ENCODE measurements at places on chromosomes 11 and 22. TPM values are rescaled to one million over a fixed set of nuclear protein-coding genes. Genes with fewer than 3 reads are reported as not detected.
A peak's percentile ranks its signal among the peaks of the same experiment; 100 is the strongest.

- DNase-seq = no peak
Observed at GRCh38 chr22:50000587-50001387, 11.8 kb downstream of the IL17REL start.

- no peak for DNase-seq
Observed at GRCh38 chr11:128840783-128841182, 26.3 kb downstream of the KCNJ1 start.

- DNase-seq = no peak
Observed at GRCh38 chr11:36088266-36088972, 144.6 kb downstream of the LDLRAD3 start.

GRCh38 chr11:114166897-114167323 lies 107.4 kb downstream of the ZBTB16 start:
- DNase-seq = peak; percentile 66

DNA sequence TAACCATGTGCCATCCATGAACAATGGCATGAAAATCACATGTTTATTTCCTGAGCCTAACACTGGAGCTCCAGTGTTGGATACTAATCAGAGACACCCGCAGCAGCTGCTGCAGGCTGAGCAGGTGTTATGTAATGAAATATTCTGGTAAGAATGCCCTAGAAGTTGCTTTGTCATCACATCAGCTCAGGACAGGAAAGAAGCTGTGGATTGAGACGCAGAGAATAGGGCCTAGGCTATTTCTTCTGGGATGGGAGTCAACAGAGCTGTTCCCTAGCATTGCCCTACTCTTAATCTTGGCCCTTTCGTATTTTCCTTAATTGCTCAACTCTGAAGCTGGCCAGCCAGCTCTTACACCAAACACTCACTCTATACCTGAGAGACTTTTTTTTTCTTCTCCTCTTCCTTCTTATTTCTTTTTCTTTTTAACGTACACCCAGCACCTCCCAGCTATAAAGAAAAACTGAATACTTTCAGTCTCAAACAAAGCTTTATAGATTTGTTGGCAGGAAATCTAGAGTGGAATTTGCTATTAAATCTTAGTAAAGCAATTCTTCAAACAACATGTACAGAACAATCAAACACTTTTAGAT lies 31.9 kb downstream of the RASSF10 start:
- DNase-seq = no peak

DNA sequence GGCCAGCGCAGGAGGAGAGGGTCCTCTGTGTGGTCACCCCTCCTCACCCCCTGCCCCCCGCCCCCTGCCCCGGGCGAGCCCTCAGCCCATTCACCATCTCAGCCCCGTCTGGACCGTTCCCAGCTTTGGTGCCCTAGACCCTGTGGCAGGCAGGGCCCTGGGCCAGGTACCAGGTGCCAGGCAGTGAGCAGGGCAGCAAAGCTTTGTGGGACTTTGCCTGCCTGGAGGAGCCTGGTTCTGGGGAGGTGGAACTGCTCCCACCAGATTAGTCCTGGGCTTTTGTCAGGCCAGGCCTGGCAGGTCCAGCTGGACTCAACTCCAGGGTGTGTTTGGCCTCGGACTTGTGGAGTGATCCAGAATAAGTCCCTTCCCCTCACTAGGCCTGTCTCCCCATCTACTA lies 13.7 kb upstream of the MYRF start:
- DNase-seq = no peak

GRCh38 chr11:87215236-87215635 lies 177.5 kb downstream of the TMEM135 start:
- DNase-seq = no peak

- DNase-seq = no peak
Observed at GRCh38 chr22:24138649-24139420, 42.5 kb upstream of the SUSD2 start.

DNA sequence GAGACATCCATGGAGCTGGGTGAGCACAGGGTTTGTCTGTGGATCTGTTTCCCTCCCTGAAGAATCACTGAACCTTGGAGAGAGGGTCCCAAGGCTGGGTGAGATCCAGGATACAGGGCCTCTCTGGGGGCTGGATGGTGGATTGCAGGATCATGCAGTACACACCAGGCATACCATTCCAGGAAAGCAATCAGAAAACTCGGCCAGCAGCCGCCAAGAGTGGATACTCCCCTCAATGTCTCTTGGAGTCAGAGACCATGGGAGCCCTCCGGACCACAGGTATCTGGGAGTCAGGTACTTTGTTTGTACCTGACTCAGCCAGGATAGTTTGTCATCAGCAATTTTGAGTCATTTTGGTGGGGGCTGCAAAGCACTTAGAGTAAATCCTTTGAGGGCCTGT lies 14.6 kb upstream of the SYT13 start:
- DNase-seq = no peak

GRCh38 chr11:12411806-12412727 lies 34.7 kb downstream of the PARVA start:
- DNase-seq = no peak

- DNase-seq = peak; percentile 80
Observed at GRCh38 chr11:129895126-129896041, at the start of gene NFRKB. Gene NFRKB (minus strand): TSS chr11:129895578. CDS start chr11:129892849, 2,729 bp downstream.

DNA sequence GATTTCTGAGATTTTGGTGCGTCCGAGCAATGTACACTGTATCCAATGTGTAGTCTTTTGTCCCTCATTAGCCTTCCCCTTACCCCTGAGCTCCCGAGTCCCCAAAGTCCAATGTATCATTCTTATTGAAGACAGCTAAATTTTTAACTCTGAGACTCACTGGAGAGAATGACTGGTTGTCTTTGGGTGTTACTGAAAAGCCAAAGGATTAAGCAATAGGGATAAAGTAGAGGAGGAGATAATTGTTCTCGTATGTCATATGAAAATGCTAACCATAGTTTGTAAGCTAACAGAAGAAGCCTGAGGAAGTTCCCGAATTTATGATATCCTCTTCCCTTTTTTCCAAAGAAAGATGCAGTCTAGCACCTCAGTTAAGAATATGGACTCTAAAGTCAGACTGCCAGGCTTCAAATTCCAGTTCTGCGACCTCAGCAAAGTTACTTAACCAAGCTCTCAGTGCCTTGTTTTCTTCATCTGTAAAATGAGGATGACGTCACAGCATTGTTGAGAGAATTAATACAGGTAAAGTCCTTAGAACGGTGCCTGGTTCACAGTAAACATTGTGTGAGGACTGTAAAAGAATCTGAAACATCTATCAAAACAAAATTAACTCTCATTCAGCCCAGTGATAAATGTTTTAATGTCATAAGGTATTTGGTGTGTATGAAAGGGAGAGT lies 1.6 kb upstream of the MSANTD2 start:
- no peak for DNase-seq

GRCh38 chr22:21445437-21446127 lies 21.6 kb upstream of the TMEM191C start:
- DNase-seq = no peak

DNA sequence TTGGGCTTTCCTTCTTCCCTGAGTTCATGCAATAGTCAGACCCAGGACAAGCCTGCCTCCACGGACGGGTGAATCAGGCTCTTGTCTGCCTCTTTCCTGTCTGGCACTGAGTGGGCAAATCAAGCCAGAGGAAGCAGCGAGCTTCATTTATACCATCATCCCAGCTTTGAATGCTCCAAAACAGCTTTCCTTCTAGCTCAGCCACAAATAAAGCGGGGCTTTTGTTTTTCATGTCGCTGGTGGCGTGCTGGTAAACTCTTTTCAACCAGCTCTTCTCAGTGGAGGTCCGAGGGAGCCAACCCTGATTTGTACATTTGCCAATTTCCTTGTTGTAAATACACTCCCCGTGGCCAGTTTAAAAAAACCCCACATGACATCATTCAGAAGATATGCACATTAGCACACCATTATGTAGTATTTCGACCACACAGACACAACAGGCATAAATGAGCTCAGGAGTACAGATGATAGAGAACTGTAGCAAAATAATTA lies 8.6 kb downstream of the C11orf91 start:
- peak; percentile 91 for DNase-seq

GRCh38 chr11:58654908-58655296 lies 32.4 kb downstream of the CNTF start:
- no peak for DNase-seq

DNA sequence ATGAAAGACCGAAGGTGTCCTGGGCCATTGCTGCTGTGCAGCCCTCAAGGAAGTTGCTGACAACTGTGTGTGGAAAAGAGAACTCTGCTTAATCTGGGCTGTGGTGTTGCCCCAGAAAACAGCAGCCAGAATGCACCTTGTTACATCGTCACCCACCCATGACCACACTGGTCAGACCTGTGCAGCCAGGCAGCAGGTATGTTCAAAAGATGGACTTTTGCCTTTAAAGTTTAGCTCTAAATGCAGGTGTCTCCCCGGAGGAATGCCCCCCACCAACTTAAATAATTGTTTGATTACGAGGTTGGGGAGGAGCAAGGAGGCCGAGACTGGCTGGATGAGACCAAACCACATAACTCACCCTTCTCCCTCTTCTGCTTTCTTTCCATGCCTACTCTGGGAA lies 15.3 kb upstream of the POLA2 start:
- DNase-seq = no peak

- no peak for DNase-seq
Observed at GRCh38 chr22:37803195-37803638, 4.5 kb upstream of the GCAT start.

DNA sequence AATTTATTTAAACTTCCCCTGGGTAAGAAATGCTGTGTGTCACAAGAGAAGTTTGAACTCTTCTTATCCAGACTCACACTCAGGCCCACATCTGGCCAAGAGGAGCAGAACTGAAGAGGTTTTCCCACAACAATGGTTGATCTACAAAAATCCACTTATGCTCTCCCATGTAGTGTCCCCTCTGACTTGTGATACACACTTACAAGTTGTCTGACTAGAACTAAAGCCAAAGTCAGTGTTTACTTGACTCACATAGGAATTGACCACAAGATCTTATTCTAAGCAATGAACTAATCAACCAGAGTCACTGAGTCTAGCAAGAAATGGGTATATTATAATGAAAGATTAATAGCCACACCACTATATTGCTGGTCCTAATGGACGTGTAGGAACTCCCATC lies 133.0 kb downstream of the ATG16L2 start:
- no peak for DNase-seq

DNA sequence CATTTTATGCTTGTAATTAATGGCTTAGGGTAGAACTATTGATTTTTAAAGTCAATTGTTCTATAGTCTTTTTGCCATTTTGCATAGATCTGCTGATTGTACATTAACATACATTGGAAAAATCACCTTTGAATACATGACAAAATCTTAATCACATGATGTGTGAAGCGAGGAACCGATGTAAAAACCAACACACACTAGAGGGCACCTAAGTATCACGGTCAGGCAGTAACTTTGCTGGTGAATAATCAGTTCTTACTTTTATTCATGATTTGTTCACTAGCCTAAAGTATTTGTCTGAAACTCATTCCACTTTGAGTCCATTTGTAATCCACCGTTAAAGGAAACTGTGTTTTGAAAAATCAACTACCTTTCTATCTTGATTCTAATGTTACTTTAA lies 28.2 kb downstream of the JHY start:
- no peak for DNase-seq

DNA sequence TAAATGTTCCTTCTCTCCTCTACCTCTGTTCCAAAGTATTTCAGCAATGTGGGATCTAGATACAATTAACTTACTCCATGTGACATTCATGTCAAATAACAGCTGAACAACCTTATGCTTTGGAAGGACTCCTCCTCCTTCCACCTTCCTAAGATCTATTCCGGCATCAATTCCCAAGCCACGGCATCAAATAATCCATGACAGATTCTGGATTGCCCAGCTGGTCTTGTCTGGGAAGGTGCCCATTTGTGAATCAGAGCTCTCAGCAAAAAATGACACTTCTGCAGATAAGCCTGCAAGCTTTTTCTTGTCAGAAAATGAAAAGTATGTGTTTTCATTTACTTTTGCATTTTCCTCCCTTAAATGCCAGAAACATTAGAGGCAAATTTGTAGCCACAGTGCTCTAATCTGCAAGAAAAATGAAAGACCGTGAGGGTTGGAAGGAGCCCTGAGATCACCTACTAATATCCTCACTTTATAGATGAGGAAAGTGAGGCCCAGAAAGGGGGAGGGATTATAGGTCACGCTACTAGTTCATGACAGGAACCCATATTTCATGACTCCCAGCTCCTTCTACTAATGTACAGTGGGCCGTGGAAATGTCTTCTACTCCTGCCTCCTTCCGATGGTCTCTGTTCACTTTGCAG lies 124.0 kb downstream of the ME3 start:
- no peak for DNase-seq

DNA sequence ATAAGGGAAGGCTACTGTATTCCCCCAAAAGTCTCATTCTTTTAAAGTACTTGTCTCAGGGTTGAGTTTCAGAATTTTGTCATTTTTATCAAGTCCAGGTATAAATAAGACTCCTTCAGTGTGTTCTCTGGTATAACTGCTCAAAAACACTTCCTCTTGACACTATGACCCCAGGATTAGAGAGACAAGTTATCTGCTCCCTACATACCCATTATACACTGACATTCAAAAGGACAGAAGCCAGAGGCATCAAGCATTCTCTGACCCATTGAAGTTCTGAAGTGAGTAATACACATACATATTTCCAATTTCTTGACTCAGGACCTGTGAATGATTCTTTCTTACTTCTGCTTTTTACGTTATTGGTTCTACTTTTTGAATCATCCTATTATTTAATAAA lies 447.8 kb upstream of the CNTN5 start:
- DNase-seq = no peak

DNA sequence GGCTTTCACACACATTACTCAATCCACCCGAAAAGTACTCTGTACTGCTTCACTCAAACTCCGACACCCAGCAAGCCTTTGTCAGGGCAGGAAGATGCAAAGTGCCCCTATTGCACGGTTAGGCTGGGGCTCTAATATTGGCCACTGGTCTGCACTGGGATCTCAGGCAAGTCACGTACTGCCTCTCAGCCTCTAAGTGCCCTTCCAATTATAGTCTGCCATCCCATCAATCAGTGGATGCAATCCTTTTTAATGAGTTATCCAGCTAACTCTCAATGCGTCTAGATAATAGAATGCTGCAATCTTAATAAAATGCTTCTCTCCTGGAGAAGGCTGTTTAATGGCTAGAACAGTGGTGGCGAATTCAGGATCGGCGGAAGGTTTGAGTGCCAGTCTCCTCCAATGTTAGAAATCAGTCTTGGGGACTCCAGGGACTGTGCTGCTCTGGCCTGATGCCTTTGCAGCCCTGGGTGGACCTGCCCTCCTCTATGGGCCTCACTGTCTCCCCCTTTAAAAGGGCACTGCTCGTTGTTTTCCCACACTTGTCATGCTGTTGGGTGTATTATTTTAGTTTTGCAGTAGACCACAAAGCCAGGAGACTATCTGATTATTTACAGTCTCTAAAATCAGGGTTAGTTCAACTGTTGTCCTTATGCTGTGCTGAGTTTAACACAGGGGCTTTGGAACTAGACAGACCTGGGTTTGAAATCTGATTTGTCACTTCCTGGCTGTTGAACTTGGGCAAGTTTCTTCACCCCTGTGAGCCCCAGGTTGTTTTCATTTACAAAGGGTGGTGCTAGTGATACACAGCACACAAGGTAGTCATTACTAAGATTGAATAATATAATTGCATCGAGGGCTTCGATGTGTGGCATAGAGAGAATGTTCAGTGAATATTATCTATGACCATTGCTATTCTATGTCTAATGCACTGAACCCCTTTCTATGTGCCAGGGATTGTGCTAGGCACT lies 36.7 kb downstream of the CLMP start:
- no peak for DNase-seq

The HMGXB4 gene
- 33.1 TPM for polyA plus RNA-seq

The ST14 gene
- 35.1 TPM for polyA plus RNA-seq

The LRFN4 gene
- 19.8 TPM for polyA plus RNA-seq

The C11orf42 gene
- polyA plus RNA-seq = 0.84 TPM

The GVQW3 gene
- polyA plus RNA-seq = 24.0 TPM

The XKR3 gene
- polyA plus RNA-seq = not detected

The NNMT gene
- polyA plus RNA-seq = 4.6 TPM

The IL17REL gene
- polyA plus RNA-seq = not detected

The TRIM48 gene
- not detected for polyA plus RNA-seq

The MRGPRF gene
- 8.9 TPM for polyA plus RNA-seq

The SYTL2 gene
- polyA plus RNA-seq = 24.1 TPM

The KLHDC7B gene
- 0.05 TPM for polyA plus RNA-seq

The PTPN5 gene
- polyA plus RNA-seq = 1.3 TPM

All from right lung (tissue), 10 donors.